Left ventricle myocardium inferior (tissue), 1 donor: ENCODE measurements at places on chromosomes 6 and 20.
A peak's percentile ranks its signal among the peaks of the same experiment; 100 is the strongest.

DNA sequence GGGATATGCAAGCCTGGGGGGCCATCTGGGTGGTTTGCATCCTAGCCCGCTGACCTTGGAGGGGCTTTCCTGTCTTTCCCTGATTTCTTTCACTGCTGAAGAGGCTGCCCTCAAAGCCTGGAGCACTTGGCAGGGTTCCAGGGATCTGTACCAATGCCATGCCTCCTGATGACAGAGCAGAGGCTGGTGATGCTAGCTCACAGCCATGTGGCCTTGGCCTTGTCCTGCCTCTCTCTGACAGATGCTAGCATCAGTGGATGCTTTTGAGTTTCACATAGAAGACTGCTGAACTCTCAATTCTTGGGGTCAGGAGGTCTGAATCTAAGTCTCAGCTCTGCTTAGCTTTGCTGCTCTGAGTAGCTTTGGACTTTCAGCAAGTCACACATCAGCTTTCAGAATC is 21.9 kb upstream of the RREB1 start:
- DNase-seq = peak; percentile 30

DNA sequence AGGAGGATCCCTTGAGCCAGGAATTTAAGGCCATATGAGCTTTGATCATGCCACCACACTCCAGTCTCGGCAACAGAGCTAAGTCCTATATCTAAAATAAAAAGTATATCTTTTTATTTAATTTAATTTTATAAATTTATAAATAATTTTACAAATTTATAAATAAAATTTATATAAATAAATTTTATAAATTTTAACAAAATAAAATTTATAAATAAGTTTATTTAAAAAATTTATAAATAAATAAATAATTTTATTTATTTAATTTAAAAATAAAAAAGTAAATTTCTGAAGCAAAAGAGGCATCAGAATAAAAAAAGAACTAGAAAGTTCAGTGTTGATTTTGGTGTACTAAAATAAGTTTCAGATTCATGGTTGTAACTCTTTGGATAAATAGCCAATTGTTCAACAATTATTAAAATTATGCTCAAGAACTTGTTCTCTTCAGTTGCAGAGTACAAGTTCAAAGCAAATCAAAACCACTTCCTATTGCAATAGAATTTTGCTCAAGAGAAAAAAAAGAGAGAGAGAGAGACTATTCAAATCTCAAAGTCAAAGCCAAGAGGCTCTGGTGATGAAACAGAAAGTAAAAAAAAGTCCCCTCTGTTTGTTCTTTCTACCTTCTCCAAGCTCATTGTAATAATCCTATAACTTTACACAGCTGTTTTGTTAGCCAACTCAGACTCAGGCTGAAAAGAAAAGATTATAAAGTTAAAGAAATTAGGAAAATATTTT is 547.5 kb upstream of the ADGRB3 start:
- no peak for DNase-seq

DNA sequence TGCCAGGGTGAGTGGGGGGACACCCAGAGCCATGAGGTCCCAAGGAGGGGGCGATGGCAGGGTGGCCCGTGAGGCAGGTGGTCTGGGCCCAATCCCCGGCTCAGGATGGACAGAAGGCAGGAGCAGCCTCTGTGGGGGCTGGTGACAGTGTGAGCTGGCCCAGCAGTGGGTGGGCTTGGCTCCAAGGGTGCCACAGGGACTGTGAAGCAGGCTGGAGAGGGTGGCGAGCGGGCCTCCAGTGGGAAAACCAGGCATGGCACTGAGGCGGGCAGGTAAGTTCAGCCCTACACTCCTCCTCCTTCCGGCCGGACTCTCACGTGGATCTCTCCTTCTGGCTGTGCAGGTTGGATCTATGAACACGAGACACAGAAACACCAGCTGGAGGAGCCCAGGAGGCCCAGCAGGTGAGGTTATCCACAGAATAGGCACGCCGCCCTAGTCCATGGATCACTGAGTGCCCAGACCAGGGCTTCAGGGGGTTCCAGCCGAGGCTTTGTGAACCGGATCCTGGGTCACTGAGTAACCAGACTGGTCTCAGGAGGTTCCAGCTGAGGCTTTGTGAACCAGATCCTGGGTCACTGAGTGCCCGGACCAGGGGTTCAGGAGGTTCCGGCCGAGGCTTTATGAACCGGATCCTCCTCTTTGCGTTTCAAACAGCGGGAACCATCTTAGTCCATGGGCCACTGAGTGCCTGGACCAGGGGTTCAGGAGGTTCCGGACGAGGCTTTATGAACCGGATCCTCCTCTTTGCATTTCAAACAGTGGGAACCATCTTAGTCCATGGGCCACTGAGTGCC is 76.4 kb upstream of the BHLHE23 start:
- no peak for DNase-seq

DNA sequence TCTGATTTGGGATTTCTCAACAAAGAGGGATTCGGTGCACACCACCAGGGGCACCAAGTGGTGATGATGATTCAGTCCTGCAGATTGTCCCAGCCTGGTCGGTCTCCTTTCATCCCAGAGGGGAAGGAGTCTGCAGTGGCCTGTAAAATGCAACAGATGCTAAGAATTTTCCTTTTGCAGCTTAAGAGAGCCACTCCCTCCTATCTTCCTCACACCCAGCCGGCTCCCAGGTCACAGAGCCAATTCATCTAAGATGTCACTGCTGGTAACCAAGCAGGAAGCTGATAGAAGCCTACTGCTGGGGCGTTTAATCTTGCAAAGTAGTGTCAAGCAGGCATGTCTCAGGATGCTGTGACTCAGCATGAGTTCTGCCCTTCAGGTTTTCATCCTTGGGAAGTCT is 203.8 kb upstream of the LRFN2 start:
- DNase-seq = no peak

DNA sequence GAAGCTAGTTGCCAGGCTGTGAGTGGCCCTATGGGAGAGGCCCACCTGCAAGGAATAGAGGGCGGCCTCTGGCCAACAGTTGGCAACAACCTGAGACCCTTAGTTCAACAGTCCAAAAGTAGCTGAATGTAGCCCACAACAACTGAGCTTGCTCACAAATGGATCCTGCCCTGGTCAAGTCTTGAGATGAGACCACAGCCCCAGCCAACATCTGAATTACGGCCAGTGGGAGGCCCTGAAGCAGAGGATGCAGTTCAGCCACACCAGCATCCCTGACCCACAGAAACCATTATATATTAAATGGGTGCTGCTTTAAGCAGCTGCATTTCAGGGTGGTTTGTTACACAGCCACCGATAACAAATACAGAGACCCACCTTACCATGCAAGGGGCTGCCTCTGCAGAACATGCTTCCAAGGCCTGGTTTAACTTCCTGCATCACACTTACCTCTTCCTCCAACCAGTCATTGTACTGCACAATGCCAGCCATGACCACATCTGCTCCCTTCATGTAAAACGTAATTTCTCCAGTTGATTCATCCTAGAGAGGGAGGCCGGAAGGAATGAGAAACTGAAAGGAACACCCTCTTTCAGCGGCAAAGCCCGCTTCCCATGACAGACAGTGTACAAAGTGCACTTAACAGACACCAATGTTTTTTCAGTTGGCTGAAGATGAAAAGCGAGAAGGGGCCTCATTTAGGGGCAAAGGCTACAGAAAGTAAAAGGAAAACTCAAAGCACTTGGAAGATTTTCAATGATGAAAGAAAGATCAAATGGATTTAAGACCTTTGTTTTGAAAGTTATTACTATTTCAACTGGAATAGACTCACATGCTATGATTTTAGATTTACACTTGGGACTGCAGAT is 86.2 kb upstream of the NFATC2 start:
- no peak for DNase-seq

DNA sequence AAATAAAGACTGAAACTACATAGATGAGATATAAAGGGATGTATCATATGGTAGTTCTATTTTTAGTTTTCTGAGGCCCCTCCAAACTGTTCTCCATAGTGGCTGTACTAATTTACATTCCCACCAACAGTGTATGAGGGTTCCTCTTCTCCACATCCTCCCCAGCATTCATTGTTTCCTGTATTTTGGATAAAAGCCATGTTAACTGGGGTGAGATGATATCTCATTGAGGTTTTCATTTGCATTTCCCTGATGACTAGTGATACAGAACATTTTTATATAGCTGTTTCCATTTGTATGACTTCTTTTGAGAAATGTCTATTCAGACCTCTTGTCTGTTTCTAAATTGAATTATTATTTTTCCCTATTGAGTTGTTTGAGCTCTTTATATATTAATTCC is 229.3 kb downstream of the RFPL4B start:
- DNase-seq = no peak

DNA sequence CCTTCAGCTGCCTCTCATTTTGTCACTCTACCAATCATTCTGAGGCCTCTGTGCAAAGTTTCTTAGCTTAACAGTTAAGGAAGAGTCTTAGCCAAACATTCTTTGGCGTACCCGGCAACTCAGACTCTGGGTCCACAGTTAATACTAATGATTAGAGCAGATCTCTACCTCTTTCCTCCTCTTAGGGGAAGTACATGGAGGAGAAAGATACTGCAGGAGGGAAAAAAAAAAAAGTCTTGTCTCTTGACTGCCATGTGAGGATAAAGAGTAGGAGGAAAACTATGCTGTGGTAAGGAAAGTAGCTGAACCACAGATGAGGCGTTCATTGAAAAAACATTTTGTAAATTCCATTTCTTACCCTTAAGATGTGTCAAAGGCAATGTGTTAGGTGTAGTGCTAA is 44.0 kb upstream of the MARCKS start:
- DNase-seq = no peak

DNA sequence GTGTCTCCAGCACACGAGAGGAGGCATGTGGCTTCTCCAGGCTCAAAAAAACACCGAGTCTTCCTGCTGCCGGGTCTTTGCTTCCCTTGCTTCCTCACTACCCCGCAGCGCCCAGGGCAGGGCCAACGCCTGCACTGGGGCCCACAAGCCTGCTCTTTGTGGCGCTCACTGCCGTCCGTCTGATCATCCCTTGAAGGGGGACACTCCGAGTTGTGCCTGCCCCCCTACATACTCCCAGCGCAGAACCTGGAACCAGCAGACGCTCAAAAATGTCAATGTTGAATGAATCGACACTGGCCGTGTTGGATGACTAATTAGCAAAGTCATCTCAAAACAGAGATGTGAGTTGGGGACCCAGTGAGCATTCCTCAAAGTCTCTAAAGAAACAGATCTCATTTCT is 8.1 kb upstream of the ARFGAP1 start:
- no peak for DNase-seq
